ENCODE measurements at places on chromosomes 5 and 9. TPM values are rescaled to one million over a fixed set of nuclear protein-coding genes. Genes with fewer than 3 reads are reported as not detected.

CLIC3 gene
- total RNA-seq, result 2.6 TPM

TAF11L4 gene
- total RNA-seq, result not detected

IFNK gene
- total RNA-seq, result not detected

NEUROG1 gene
- total RNA-seq, result not detected

INSL4 gene
- total RNA-seq, result not detected

KCNN2 gene
- total RNA-seq, result 16.8 TPM

OBP2B gene
- total RNA-seq, result not detected

FST gene
- total RNA-seq, result 2.0 TPM

CCDC180 gene
- 1.9 TPM for total RNA-seq

CAMK4 gene
- total RNA-seq, result 0.63 TPM

KIAA1958 gene
- total RNA-seq, result 3.3 TPM

PCDHA1 gene
- total RNA-seq, result not detected

RIOK2 gene
- total RNA-seq, result 20.9 TPM

DNA sequence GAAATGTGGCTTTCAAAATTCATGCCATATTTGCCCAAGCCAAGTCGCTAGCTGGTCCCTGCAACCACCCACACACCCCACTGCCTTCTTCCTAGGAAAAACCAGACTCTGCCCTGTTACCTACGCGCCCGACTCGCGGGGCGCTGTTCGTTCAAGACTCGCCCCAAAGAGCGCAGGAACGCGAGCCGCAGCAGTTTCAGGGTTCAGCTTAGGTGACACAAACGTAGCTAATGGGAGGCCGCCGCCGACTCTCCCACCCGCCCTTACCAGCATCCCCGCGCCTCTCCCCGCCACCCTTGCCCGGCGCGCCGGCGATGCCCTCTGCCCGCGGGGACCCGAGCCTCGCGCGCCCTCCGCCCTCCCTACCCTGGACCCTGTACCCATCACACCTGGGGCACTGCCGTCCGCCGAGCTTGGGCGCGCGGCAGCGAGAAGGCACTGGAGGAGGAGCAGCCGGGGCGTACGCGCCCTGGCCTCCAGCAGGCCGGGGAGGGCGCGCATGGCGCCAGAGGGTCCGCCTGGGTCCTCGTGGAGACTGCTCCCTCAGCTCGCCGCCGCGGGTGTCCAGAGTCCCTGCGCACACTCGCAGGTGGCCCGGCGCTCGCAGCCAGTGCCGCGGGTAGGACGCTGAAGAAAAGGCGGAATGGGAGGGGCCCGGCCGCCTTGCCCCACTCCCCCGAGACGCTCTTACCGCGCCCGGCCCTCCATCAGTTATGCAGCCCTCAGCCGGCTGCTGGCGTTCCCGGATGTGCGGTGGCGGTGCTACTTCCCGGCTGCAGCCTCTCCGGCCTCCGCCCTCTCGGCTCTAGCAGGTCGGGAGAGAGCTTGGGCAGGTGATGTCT, at the start of gene EMB:
Gene EMB, minus strand, starts transcription at position 638 of the 842 bp plus-strand sequence. Its CDS starts 137 bp downstream, at position 501.
- peak; percentile 65 for DNase-seq

DNA sequence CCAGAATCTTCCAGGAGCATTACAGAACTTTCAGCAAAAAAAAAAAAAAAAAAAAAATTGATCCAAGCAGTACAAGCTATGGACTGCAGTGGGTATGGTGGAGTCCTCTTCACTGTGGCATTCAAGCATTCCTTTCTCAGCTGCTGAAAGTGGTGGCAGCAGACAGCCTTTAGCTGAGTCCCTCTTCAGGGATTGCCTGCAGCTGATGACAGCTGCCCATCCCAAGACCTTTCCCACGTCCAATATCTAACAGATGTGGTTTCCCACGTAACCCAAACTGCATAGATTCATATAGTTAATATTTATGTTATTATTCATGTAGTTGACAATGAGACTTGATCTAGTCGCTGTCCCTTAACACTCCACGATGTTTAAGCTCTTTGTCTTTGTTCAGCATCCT, 475.9 kb downstream of the TLE1 start:
- DNase-seq, result no peak

- DNase-seq, result no peak
These were observed 10.7 kb upstream of the PALM2AKAP2 start for GRCh38 chr9:109769250-109769649.

DNA sequence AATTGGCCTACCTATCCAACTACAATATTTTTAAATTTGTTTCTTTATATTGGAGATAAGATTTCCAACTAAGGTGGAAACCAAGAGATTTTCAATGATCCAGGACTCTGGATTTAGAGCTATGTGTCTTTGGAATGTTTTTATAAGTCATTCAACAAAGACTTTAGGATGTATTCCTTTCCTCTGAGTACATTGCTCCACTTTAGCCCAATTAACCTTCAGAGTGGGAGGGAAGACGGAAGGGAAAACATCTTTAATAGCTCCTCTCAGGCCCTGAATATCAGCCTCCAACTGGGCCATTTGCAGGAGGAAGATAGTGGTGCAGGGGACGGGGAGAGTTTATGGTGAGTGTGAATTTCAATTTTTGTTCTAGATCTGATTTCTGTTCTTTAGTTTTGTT, 239.2 kb downstream of the PIK3R1 start:
- DNase-seq, result no peak

- no peak for DNase-seq
These were observed 1.6 kb downstream of the BTNL3 start for GRCh38 chr5:180990086-180990881.

DNA sequence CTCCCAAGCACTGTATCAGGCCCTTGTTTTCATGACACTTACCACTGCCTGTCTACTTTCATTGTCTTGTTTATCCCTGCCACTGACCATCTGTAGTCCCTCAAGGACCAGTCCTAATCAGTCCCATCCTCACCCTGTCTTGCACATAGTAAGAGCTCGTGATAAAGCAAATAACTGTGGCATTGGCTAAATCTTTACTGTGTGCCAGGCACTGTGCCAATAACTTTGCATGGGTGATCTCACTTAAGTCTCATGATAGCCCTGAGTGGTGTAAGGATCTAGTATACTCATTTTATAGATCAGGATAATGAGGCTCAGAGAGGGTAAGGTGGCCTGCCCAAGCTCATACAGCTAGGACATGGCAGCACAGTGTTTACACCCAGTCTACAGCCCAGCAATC, 5.6 kb downstream of the CDX1 start:
- DNase-seq, result no peak

GRCh38 chr5:54719384-54720283, 202.1 kb downstream of the SNX18 start:
- peak; percentile 51 for DNase-seq

- no peak for DNase-seq
These were observed 17.2 kb upstream of the SPOCK1 start for GRCh38 chr5:137516251-137516797.

GRCh38 chr9:3138231-3139229, 294.6 kb upstream of the PUM3 start:
- DNase-seq, result no peak

- no peak for DNase-seq
These were observed 199.9 kb downstream of the PTTG1 start for GRCh38 chr5:160621526-160621925.

GRCh38 chr9:13899924-13900323, 414.0 kb downstream of the NFIB start:
- no peak for DNase-seq

GRCh38 chr5:172564883-172565282, 76.2 kb upstream of the NEURL1B start:
- no peak for DNase-seq

- DNase-seq, result no peak
These were observed 129.5 kb downstream of the NIPBL start for GRCh38 chr5:37005946-37006540.

DNA sequence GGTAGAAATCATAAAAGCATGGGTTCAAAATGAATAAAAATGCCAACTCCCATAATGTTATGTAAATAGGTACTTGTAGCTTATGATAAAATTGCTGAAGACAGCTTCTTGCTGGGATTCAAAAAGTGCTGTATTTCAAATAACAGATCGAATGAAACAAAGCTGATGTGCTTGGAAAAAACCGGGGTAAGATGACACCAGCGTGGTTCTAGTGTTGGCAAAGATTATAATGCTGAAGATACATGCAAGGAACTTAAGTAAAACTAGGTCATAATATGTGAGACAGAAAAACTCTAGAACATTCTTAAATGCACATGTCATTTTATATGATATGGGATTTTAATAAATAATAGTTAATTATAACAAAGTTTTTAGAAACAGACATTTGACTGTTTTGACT, 44.4 kb upstream of the APC start:
- no peak for DNase-seq

DNA sequence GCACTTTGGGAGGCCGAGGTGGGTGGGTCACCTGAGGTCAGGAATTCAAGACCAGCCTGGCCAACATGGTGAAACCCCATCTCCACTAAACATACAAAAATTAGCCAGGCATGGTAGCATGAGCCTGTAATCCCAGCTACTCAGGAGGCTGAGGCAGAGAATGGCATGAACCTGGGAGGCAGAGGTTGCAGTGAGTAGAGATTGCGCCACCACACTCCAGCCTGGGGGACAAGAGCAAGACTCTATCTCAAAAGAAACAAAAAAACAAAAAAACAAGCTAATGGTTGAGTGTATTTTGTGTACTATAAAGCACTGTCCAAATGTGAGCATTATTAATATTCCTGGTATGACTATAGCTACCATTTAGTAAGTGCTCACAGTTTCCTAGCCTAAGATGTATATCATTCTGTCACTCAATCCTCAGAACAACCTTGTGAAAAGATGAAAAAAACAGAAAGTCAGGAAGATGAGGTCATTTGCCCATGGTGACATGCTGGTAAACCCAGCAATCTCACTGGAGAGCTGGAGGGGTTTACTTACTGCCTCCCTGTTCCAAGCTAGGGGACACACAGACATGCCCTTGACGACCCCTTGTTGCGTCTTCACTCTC, 27.7 kb downstream of the ARHGEF37 start:
- DNase-seq, result no peak

GRCh38 chr5:28499766-28500290, 1461.4 kb upstream of the CDH9 start:
- no peak for DNase-seq

DNA sequence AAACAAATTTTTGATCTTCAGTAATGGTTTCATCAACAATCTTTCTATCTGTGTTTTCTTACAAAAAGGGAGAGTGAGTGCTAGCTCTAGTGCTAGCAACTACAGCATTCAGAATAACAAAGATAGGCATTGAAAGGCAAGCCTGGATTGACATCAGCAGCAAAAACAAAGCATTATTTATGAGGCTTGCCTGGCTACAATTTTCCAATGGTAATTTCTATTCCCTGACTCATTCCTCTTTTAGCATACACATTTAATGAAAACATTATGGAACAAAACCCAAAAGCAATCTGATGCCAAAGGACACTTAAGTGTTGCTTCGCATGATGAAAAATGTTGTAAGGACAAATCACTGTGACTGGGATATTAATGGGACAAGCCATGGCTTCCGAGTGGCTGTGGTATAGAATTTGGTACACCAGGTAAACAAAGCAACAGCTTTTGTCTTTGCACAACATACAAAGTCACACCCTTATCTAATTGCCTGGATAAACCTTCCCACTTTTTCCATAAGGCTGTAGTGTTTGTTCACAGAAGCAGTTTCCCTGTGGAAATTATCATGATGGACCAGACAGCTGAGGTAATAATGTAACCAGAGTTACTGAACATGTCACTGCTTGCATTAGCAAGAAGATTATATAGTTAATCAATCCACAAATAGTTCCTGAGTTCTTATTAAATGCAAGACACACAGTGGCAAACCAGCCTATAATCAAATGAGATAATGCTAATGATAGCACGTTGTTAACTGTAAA, 179.8 kb upstream of the EDIL3 start:
- DNase-seq, result no peak

- peak; percentile 26 for DNase-seq
These were observed 427.7 kb downstream of the CDK5RAP2 start for GRCh38 chr9:120152295-120152694.

DNA sequence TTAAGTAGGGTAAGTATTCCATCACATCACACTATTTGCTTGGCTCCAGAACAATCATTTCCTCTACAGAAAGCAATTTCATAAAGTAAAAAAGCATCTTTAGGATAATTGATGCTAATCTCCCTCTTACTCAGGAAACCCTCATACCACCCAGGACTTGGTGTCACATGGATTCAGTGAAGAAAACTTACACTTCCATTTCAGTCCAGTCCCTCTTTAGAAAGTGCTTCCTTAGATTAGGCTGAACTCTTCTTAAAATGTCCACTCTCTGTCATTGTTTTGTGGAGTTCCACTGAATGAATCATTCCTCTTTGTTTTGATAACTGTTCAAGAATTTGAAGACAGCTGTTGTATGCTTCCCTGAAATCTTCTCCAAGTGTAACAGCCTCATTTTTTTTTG, 144.0 kb upstream of the ZNF462 start:
- DNase-seq, result no peak

- no peak for DNase-seq
These were observed 44.8 kb downstream of the VCAN start for GRCh38 chr5:83516377-83516776.

DNA sequence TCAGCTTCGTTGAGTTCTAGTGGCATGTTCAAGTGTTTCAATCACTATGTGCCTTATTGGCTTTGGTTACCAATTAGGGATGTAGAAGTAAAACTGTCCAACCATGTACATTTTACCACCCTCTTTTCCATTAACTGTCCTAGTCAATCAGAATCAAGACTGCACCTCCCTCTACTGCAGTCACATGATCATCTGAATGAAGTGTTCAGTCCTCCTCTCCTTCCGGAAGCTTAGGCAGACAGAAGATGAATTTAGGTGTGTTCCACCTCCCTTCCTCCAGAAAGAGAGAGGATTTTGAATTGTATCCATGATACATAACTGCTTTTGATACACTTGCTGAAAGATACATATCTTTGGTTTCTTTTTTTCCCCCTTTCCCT, 133.7 kb downstream of the ERCC6L2 start:
- no peak for DNase-seq

DNA sequence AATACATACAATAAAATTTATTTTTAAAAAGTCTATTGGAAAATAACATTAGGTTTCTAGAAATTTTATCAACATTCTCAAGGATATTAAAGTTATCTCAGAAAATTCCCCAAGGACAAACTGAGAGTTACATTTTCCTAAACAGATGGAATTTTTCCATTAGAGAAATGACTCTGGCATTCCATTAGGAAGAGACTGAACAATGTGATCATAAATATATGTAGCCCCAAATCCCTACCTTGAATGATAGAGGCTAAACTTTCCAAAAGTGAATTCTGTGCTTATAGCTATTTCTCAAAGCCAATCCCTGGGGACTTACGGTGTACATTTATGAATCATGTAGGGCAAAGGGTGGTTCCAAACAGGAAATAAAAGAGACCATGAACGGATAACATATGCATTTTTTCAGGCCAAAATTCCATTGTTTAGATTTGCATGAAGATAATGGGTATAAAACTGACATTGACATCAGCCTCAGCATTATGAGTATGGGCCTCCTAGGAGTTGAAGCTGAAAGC, 1181.0 kb upstream of the DMAC1 start:
- DNase-seq, result no peak

DNA sequence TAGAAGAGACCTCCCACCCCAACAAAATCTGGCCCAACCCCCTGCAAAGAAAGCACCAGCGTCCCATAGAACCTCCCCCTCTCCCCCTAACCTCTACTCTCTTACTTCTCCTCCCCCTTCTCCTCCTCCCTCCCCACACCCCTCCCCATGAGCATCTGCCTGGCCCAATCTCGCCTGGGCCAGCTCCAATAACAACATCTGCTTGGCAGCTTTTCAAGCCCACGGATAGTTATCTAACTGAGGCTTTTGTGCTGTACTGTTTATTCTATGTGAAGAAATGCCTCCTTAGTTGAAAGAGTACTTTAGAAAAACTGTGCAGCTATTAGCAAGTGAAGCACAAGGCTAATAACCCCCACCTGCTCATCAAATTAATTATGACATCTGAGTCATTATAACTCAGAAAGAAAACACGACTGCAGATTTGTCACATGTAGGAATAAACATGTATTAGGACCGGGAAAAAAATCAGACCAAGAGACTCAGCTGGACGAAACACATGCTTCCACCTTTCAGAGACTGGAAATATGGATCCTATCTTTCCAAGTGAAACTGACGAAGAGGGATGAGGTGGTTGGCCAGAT, 42.8 kb downstream of the NFIB start:
- DNase-seq, result peak; percentile 62
